ENCODE measurements at places on chromosomes 5 and 9.
A peak's percentile ranks its signal among the peaks of the same experiment; 100 is the strongest.

DNA sequence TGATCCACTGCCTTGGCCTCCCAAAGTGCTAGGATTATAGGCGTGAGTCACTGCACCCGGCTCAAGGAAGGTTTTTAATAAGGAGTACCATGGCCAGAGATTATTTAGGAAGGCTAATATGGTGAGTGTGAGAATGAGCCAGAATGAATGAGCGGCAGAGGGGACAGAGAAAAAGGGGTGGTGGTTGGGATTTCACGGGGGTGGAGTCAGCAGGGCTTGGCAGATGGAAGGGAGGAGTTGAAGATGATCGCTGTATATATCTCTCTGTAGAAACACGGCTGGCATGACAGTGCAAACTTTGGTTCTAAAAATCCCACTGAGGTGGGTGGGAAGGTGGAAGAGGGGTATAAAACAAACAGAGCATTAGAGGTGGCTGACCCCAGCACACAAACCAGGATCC lies 176.7 kb upstream of the TBC1D2 start:
- no peak for DNase-seq

DNA sequence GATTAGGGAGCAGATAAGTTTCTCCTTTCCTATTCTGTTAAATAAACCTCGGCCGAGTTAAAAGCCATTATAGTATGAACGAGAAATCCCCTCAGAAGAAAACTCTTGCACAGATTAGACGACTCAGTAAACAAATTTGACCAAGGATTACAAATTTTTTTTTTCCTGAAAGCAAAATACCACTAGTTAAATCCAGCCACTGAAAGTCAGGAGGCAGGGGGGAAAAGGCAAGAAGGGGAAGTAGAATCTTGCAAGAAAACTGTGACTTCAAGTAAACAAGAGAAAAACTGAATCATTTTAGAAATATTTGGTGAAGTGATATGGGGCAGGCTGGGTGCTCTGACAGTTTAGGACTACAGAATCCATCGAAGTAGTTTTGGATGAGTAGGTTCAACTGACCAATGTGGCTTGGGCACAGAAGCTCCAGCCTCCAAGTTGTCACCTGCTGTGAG lies 251.0 kb downstream of the DENND1A start:
- peak; percentile 29 for DNase-seq

DNA sequence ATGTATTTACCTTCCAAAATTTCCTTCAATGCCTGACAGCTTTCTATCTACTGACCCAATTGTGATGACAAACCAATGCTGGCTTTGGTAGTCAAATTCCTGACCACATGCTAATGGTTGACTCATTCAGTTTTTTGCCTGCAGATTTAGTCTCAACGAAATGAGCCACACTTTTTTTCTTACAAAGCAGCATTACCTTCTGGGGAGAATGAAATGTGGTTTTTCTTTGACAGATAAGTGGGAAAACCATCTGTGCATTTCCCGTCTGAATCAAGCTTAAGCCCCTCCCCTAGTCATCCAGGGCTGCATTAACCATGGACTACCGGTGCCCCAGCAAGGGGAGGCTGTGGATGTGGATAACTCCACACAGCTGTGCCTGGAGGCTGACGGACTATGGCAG lies 99.6 kb upstream of the TAF11L2 start:
- DNase-seq: peak; percentile 83

GRCh38 chr5:111472579-111472978 lies 39.8 kb downstream of the STARD4 start:
- peak; percentile 54 for DNase-seq

DNA sequence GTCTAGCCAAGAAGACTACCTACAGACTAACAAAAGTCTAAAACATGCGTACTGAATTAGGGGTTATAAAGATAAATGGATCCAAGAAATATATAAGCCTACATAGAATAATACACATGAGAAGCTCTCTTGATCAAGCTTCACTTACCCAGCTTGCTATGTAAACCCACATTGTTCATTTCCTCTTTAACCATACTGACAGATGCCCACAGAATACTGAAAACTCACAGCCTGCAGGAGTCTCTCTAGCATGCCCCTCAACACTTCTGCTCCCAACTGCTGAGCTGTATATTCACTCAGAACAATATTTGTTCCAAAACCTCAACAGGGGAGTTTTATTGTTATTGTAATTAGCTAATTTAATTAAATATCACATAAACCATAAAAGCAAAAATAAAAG lies 52.4 kb downstream of the RFX3 start:
- DNase-seq: no peak

Data from suppressor macrophage treated with lipopolysaccharide for 1 hour (primary cell).